BJ (cell line): ENCODE measurements at places on chromosomes 7 and 10. TPM values are rescaled to one million over a fixed set of nuclear protein-coding genes. Genes with fewer than 3 reads are reported as not detected.

Gene IKZF1
- not detected in 2 replicates for polyA plus RNA-seq

- DNase-seq, result no peak
Measured at GRCh38 chr7:130998993-130999602, 265.1 kb upstream of the KLF14 start.

Gene AGAP4
- 6.6 and 7.2 TPM in 2 replicates for polyA plus RNA-seq

Gene DHX32
- polyA plus RNA-seq, result 18.2 and 29.7 TPM in 2 replicates

Gene CYCS
- polyA plus RNA-seq, result 19.4 and 55.1 TPM in 2 replicates
